ENCODE measurements at places on chromosomes 1 and 21. TPM values are rescaled to one million over a fixed set of nuclear protein-coding genes. Genes with fewer than 3 reads are reported as not detected.

The PADI2 gene
- total RNA-seq: 536 TPM

DNA sequence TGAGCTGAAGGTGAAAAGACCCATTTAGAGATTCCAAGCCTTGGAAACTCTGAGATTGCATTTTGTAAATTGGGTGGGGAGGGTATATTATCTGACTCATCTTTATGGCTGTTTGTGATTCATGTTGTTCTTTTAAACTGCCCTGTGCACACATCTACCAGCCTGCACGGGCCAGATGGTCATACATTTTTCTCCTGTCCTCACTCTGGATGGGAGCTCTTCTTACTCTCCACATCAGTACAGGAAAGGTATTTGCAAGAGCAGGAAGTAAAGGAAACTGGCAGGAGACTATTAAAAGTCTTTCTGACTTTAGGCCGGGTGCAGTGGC is 14.3 kb upstream of the NMNAT2 start:
- DNase-seq: no peak

DNA sequence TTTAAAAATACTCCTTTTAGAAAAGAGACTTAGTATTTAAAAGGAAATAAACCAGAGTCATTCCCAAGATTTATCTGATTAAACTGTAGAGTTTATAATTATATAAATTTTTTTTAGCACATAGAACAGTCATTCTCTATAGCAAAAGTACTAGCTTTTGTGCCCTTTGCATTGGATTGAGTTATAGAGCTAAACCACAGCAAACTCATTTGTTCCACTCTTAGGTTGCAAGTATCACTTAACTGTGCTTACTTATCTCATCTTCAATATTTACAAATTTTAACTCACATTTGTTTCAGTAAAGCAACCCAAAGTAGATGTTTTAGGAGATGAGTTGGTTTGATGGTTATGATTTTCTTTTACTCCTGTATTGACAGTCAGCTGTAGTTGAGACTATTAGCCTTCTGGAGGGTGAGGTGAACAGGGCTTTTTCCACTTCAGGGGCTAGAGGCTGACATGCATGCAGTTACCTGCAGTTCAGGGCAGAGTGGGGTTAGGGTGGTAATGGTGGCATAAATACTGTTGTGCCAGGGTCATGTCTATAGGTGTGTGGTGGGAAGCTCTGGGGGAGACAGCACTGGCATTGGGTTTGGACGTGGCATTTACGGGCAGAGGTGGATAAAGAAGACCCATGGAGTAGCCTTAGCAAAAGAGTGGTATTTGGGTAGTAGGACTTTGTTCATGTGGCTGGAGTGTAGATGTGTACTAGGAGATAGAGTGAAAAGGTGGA is 42.1 kb downstream of the DYRK1A start:
- DNase-seq: no peak

The SLC30A2 gene
- total RNA-seq: 0.21 TPM

- DNase-seq: no peak
Measured at GRCh38 chr1:108886292-108886691, 9.5 kb downstream of the GPSM2 start.

- no peak for DNase-seq
Measured at GRCh38 chr21:44943005-44943685, 3.3 kb downstream of the SLX9 start.

All from myocyte (in vitro differentiated cells).